ENCODE measurements at places on chromosomes 2 and 18.

GRCh38 chr2:176284461-176285049, 15.3 kb downstream of the MTX2 start:
- DNase-seq, result no peak

- DNase-seq, result no peak
Observed at GRCh38 chr2:111099402-111099801, 21.3 kb upstream of the BCL2L11 start.

DNA sequence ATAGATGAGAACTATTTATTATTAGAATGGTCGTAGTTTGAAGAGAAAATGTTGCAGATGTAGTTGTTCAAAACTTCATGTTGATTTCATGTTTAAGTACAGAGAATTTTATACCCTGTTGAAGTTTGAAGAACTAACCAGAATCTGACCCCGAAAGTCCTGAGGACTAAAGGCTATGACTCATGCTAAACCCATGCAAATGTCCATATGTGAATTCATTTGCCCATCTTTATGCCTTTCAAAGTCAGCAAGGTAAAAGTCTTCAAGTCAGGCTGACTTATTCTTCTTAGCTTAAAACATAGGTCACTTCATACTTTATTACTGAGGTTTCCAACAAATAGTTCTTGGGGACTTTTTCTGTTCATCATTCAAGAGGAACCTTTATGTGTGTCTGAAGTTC, 185.5 kb downstream of the CCDC85A start:
- DNase-seq, result no peak

GRCh38 chr2:181814057-181814491, 77.5 kb upstream of the ITPRID2 start:
- no peak for DNase-seq
